DMS 273 treated with DMSO at 0.1 percent for 48 hours (cell line): ENCODE measurements at places on chromosomes 13 and 19.

- DNase-seq = no peak
These were observed 129.3 kb downstream of the KCNRG start for GRCh38 chr13:50144246-50145160.

DNA sequence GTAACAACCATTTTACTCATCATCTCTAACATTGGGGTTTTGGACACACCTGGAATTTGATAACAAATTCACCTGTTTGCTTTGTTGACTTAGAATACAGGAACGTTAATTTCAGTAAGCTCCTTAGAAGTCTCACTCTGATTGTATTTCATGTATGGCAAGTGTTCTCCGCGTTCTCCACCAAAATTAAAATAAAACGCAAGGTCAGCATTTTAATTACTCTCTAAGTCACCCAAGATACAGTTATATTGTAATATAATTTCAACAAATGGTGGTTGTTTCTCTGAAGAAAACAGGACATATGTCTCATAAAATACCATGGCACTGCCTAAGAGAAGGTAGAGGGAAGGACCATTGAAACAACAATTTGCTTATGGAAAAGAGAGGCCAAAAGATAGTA is 742.1 kb downstream of the LIG4 start:
- DNase-seq = no peak

- DNase-seq = no peak
These were observed 1084.4 kb upstream of the SPRY2 start for GRCh38 chr13:81425286-81425685.

- no peak for DNase-seq
These were observed 62.3 kb upstream of the ZNF724 start for GRCh38 chr19:23312515-23312914.

- DNase-seq = no peak
These were observed 21.8 kb downstream of the MCF2L start for GRCh38 chr13:112990783-112991182.
